Activated CD4-positive, alpha-beta T cell treated with anti-CD3 and anti-CD28 coated beads for 36 hours (primary cell): ENCODE measurements at places on chromosomes 11 and 22.

- DNase-seq: no peak
Observed at GRCh38 chr11:4637662-4638047, 378 bp downstream of the OR51D1 start.

GRCh38 chr11:134536219-134536618 is 124.2 kb upstream of the B3GAT1 start:
- no peak for DNase-seq

DNA sequence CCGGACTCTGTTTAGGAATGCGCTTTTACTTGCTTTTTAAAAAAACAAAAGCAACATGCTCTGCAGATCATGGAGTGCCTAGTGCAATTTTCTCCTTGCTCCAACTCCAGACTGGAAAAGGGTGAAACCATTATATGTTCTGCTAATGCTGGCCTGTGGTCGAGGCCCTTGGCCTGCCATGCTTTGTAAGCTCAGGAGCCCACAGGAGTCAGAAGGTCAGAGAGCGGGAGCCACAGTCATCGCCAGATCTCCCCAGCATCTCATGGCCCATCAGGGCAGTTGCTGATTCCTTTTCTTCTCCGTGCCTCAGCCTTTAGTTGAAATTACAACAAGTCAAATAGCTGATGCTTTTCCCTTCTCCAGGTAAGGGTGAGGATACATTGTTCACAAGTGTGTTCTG is 80.3 kb downstream of the DDIAS start:
- no peak for DNase-seq

DNA sequence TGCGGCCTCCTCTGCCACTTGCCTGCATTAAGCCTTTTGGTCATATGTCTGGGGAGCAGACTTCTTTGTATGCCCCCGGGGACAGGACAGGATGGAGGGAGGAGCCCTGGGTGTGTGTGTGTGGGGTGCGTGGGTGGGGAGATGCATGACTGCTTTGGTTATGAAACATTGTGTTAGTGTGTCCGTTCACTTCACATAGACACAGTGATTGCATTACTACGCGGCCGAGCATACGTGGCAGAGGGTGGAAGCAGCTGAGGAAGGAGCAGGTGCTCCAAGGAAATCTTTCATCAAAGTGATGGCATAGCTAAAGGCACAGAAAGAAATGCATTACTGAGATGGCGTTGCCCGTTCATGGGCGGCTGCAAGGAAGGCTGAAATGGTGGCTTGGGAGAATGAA is 260.4 kb downstream of the ST3GAL4 start:
- DNase-seq: no peak

- no peak for DNase-seq
Observed at GRCh38 chr11:30568931-30569330, 17.2 kb downstream of the MPPED2 start.

GRCh38 chr11:31947051-31947450 is 135.9 kb upstream of the PAX6 start:
- no peak for DNase-seq

DNA sequence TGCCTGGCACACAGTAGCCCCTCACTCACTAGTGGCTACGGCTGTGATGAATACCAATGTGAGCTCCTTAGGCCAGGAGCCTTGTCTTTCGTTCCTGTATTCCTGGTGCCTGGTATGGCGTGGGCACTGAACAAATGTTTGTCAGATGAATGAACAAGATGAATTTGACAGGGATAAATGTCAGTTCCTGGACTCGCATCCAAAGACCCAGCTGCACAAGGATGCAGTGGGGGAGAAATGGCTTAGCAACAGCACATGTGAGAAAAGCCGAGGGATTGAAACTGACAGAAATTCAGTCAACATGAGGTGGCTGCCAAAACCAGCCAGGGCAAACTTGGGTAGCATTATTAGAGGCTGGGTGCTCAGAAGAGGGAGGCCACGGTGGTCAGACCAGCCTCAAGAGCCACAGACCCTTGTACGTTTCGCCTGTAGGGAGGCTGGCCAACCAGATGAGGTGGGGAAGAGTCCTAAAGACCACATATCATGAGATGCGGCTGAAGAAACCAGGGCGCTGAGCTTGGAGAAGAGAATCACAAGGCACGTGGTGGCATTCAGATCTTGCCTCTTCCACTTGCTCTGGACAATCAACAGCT is 7.7 kb upstream of the SLC22A8 start:
- no peak for DNase-seq
